Stimulated activated CD4-positive, alpha-beta T cell treated with anti-CD3 and anti-CD28 coated beads, Interleukin-12 subunit alpha, Interleukin-12 subunit beta, amount 100 ng/mL, for 24 hours (primary cell): ENCODE measurements at places on chromosomes 2 and 18.

- DNase-seq, result no peak
These were observed 37.9 kb upstream of the C1GALT1C1L start for GRCh38 chr2:43714164-43714563.

DNA sequence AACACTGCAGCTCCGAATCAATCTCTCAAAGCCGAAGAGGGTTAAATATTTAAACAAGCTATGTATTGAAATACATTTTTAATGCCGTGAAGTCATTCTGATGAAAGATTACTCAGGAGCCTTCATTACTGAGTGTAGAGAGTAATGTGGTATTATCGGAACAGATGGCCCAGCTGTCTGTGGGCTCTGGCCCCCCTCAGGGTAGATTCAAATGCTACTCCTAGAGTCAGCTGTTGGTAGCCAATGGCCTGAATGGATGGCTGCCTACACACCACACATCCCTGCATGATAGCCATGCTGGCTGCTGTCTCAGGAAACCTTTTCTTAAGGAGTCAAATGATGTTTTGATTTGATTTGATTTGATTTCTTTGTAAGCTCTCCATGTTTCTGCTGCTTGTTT, 732.3 kb upstream of the CELF4 start:
- no peak for DNase-seq

- no peak for DNase-seq
These were observed 590.5 kb upstream of the SLC8A1 start for GRCh38 chr2:41042343-41042742.

- DNase-seq, result no peak
These were observed 123.0 kb downstream of the RTN4 start for GRCh38 chr2:54927085-54927750.

GRCh38 chr18:51660188-51660715, 462.8 kb upstream of the MEX3C start:
- no peak for DNase-seq

DNA sequence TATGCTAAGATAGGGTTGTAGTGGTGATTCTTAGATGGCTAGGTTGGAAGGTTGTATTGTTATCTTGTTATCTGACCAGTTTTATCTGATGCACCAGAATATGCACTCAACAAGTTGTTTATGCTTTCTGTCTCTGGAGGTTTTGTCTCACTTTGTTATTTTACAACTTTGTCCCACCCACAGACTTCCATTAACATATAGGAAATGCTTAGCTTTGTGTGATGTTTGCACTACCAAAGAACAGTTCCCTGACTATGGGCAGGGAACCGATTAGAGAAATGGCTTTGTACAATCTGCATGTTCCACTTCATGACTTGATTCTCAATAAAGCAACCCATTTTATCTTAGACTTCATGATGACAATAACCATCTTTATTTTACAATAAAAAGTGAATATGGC, 160.6 kb upstream of the CDH20 start:
- no peak for DNase-seq

- peak; percentile 18 for DNase-seq
These were observed 37.2 kb upstream of the PXDN start for GRCh38 chr2:1781291-1782080.

DNA sequence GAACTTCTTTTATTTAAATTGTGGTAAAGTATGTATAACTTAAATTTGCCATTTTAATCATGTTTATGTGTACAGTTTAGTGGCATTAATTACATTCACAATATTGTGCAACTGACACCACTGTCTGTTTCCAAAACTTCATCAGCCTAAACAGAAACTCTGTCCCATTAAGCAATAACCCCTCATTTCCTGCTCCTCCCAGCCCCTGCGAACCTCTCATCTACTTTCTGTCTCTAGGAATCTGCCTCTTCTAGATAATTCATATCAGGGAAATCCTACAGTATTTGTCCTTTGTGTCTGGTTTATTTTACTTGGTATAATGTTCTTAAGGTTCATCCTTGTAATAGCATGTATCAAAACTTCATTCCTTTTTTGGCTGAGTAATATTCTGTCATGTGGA, 75.1 kb downstream of the BOLA3 start:
- no peak for DNase-seq

GRCh38 chr2:27843992-27844391, 46.2 kb downstream of the RBKS start:
- DNase-seq, result no peak

DNA sequence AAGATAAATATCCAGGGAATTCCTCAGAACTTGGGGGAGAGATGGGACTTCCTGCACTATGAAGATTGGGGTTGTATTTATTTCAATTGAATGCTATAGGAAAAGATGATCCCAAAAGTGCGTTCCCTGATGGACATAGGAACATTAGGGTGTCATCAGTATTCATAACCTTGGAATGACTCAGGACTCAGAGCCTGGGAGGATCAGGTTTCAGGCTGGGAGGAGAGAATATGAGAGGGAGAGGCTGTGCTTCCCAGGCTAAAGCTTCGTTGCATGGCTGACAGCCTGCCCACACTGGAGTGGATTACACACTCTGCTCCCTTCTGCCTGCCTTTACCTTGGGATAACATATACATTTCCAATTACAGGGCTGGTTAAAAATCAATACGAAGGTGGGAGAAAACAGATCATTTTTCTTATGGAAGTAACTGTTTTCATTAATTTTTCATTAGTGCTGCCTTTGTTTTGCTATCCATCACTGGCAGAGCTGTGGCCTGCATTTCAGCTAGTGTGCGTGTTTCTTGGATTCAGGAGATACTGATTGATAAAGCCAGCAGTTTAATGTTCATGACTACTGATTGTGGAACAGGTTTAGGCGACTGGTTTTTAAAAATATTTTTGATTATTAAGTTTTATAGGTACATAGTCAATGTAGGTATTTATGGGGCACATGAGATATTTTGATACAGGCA, 118.7 kb downstream of the KCTD1 start:
- DNase-seq, result no peak

DNA sequence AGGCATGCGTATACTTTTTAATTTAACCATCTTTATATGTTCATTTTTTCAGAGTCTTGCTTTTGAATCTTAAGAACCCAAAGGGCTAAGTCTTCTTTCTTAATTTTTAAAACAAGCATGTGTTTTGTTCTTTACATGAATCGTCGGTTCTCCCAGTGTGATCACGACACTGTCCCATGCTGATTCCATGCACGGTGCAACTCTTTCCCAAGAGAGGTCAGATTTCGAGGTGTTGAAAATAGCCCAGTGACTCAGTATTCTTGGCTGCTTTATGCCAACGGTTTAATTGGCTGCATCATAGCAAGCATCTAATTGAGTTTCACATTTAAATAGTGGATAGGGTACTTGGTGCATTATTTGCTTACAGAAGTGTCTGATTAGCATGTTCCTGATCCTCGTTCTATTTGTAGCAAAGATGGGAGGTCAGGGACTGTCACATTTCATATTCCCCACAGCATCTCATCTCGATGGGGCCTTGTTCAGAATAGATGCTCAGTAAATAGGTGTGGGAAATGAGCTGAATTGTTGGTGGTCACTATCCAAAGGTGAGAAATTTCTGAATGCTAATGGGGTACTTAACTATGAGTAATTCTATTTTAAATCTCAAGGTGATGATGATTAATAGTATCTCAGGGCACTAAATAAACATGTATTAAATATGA, 2.8 kb downstream of the NPAS2 start:
- no peak for DNase-seq

DNA sequence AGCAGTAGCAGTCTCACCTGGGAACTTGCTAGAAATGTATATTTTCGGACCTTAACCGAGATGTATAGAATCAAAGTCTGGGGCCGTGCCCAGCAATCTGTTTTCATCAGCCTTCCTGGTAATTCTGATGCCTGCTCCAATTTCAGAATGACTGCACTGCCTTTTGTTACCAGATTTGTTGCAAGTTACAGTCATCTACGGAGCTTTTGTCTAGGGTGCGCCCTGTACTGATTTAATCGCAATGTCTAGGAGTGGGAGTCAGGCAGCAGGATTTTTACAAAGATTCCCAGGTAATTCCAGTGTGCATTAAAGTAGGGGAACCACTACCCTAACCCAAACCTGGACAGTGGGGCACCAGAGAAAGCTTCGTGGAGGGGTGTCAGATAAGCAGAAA, 178.0 kb downstream of the HAUS1 start:
- DNase-seq, result no peak

DNA sequence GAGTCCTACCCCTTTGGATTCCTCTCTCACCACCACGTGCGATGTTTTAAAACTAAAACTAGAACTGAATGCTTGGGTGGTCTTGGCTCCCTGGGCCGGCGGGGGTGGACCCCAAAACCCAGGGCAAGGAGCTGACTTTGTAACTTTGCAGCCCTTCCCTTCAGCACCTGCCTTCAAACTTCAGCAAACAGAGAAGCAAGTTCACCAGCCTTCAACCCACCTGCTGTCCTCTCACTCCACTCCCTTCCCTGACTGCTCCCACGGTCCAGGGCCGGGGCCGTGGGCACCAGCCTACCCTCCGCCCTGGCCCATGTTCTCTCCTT, 54.5 kb downstream of the COL6A3 start:
- no peak for DNase-seq

DNA sequence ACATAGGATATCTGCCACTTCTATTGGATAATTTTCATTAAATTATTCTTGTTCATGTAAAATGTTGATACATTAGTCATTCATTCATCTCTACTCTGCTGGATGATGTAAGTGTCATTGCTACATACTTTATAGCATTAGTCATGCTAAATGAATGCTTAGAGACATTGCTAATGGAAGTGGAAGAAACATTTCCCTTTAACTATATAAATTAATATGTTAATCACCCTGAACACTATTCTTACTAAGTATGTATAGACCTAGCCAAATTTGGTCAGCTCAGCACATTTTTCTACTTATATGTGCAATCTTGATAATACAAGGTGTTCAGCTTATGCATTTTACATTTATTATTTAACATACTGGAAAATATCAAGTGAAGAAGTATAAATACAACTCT, 160.2 kb downstream of the DPP4 start:
- DNase-seq, result no peak

- no peak for DNase-seq
These were observed 15.4 kb downstream of the PPM1B start for GRCh38 chr2:44184106-44184505.

GRCh38 chr2:257429-257828, 6.4 kb downstream of the SH3YL1 start:
- no peak for DNase-seq
